ENCODE measurements at places on chromosomes 13 and 19. TPM values are rescaled to one million over a fixed set of nuclear protein-coding genes. Genes with fewer than 3 reads are reported as not detected.

Gene ZNF829
- total RNA-seq: 4.0 TPM

Gene CYP2F1
- total RNA-seq: not detected

Gene PRKACA
- 62.4 TPM for total RNA-seq

Gene ICAM1
- total RNA-seq: 38.4 TPM

Gene DPF1
- not detected for total RNA-seq

Gene TINCR
- not detected for total RNA-seq

Gene LCP1
- 5.4 TPM for total RNA-seq

Gene GPR42
- total RNA-seq: not detected

Gene ILF3
- 79.4 TPM for total RNA-seq

Gene KIR3DL2
- total RNA-seq: not detected

Gene CEACAM7
- total RNA-seq: not detected

DNA sequence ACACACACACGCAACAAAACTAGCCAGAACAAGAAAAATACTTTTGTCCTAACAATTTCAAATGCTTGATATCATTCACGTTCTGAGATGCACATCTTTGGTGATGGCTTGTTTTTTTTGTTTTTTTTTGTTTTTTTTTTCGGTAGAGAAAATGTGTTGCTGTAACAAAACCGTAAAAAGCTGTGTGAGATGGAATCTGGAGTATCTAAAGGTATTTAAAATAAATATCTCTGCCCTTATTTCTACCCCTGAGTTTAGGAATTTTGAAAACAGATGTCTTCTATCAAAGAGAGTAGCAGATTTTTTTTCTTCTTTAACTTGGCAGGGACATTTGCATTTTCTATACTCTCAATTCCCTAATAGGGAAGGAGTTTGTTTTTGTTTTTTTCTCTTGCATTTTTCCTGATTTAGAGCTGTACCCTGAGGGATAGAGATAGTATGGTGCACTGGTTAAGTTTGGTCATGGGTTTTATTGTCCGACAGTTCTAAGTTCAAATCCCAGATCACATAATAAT, 446.6 kb downstream of the KLF5 start:
- DNase-seq: no peak

GRCh38 chr19:17946965-17947784, 14.4 kb downstream of the CCDC124 start:
- no peak for DNase-seq

DNA sequence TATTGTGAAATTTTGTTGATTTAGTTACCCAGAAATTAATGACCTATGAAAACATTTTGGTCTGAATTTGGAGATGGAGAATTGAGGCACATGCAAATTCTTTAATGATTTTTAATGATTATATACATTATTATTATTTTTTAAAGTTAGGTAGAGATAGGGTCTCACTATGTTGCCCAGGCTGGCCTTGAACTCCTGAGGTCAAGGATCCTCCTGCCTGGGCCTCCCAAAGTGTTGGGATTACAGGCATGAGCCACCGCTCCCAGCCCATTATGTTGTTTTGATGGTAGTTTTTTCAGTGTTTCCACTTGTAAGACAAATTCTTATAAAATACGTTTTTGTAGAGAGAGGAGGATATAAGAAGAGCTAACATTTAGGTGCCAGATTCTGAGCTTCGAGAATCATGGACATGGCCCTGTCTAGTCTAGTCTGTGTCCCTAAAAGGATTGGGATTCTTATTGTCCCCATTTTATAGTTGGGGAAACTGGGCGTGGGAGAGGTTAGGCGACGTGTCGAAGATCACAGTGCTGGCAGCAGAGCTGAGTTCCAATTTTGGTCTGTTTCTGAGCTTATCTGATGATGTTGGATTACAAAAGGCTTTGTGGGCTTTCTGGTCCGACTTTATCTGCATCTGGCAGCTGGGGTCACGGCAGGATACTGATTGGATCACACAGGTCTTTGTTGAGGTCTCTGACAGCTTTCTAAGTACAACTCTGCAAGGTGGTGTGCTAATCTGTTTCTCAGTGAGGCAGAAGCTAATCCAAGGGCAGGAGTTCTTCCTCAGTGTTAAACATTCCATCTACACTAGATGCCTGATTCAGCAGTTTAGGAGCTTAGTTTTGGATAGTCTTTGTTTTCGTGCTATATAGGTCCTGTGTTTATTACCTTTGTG, 7.5 kb upstream of the WDR88 start:
- DNase-seq: no peak

GRCh38 chr13:110509478-110509926, 52.0 kb downstream of the RAB20 start:
- no peak for DNase-seq

GRCh38 chr19:53193535-53194222, 521 bp upstream of the ZNF665 start:
- no peak for DNase-seq

- peak; percentile 27 for DNase-seq
These were observed 193.6 kb downstream of the RAP2A start for GRCh38 chr13:97627566-97627965.

DNA sequence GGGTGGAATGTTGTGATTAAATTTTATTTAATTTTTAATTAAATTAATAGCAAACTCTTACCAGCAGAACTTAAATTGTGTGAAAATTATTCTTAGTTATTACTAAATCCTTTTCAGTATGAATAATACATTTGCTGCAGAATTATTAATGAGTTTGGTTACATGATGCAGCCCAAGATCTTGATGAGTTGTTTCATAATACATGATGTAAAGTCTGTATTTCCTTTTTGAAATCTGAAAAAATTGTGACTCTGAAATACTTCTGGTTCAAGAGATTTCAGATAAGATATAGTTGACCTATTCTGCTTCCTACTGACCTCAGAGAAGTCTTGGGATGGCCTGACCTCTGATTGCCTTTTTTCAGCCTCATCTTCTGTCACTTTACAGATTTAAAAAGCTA, 11.1 kb downstream of the SAE1 start:
- DNase-seq: no peak

- DNase-seq: peak; percentile 9
These were observed 19.0 kb downstream of the OLFM2 start for GRCh38 chr19:9917321-9917720.

DNA sequence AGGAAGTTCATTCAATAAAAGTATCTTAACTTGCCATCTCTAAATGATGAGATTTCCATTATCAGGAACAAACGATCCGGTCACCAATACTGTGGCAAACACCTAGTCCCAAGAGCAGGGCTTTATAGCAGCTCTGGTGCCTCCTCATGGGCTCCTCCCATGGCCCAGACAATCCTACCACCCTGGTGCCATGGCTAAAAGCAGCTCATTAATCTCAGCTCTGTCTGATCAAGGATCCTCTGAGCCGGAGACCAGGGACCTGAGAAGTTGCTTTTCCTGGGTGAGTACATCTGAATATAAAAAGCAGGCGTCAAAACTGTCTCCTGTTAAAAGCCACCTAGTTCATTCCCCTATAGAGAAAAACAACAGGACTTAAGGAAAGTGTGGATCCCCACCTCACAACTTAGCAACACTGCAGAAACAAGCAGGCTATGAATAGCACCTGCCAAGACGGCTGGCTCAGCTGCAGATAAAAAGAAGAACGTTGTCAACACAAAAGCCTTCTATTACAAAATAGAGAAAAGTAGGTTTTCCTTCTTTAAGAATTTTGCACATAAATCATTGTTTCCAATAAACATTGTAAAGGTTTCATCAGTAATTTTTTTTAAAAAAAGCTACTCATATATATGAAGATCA, 30.3 kb downstream of the TSHZ3 start:
- DNase-seq: no peak

DNA sequence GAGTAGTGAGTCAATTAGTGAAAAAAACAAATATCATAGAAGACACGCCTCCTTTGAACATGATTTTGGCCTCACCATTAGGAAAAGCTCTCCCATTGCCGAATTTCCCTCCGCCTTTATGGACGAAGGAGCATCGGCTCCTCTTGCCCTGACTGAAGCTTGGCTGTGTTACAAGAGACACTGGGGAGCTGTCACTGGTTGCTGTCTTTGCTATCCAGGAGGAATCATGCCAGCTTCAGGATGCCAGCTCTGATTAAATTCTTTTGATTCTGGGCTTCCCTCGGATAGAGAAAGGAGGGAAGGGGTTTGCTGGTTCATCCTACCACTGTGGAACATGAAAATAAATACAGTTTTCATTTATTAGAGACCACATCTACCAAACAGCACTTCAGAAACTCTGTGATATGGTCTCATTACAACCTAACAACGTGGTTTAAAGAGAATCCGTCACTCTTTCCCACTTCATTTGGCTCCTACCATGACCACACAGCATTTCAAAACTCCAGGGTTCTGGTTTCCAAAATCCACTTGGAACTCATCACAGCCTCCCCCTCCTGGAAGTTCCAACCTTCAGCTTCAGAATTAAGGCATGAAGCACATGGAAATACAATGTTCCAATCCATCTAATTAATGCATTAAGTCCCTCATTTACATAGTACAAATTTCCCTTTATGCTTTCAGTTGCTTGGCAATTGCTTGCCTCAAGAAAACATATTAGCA, 446.0 kb downstream of the EFNB2 start:
- DNase-seq: no peak

DNA sequence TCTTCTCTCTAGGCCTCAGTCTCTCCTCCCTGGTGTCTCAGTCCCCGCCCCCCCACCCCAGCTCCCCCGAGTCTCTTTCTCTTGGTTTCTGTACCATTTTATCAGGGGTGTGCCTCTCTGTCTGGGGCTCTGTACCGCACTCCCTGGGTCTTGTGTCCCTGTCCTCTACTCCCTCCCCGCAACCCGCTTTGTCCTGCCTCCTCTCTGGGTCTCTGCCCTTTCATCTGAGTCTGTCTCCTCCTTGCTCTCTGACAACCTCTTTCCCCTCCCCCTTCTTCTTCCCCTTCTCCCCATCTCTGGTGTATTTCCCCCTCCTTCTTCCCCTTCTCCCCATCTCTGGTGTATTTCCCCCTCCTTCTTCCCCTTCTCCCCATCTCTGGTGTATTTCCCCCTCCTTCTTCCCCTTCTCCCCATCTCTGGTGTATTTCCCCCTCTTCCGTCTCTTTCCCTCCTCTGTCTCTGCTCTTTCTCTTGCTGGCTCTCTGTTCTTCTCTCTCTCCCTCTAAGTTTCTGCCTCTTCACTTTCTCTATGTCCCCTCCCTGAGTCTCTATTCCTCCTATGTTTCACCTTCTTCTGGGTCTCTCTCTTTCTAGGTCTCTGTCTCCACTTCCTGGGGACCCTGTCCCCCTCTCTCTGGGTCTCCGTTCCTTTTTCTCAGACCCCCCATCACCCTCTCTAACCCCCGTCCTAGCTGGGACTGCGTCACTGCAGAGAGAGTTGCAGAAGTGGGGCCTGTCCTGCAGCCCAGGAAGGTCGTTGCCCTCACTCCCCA, 2.2 kb upstream of the KCNC3 start:
- DNase-seq: no peak

- no peak for DNase-seq
These were observed 925.9 kb upstream of the SLITRK6 start for GRCh38 chr13:86725105-86725504.

DNA sequence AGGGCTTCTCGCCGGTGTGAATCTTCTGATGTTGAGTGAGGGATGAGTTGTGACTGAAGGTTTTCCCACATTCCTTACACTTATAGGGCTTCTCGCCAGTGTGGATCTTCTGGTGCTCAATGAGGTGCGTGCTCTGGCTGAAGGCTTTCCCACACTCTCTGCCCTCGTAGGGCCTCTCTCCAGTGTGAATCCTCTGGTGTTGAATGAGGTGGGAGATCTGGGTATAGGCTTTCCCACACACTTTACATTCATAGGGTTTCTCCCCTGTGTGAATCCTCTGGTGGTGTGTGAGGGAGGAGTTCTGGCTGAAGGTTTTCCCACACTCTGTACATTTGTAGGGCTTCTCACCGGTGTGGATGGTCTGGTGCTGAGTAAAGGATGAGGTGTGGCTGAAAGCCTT, 33.2 kb downstream of the ZNF473 start:
- DNase-seq: no peak

DNA sequence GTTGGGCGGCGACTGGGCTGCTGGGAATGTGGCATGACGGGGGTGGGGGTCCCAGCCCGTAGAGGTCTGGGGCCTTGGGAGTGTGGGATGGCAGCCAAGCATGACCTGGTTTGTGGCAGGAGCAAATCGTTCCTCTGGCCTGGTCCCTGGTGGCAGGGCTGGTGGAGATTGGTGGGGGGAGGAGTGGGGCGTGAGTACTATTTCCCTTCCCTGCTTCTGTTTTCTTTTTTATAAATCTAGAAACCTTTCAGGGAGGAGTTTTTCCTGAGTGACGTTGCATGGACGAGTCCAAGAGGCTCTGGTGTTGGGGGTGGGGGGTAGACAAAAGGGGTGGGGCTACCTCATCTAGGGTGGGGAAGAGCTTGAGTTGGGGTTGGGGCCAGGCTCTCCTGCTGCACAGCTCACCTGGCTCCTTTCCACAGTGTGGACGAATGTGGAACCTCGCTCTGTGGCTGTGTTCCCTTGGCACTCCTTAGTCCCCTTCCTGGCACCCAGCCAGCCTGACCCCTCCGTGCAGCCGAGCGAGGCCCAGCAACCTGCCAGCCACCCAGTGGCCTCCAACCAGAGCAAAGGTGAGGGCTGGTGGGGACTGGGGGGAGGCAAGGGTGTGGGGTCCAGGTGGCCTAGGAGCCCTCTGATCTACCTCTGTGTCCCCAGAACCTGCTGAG, 15.4 kb upstream of the PRR19 start:
- peak; percentile 40 for DNase-seq

DNA sequence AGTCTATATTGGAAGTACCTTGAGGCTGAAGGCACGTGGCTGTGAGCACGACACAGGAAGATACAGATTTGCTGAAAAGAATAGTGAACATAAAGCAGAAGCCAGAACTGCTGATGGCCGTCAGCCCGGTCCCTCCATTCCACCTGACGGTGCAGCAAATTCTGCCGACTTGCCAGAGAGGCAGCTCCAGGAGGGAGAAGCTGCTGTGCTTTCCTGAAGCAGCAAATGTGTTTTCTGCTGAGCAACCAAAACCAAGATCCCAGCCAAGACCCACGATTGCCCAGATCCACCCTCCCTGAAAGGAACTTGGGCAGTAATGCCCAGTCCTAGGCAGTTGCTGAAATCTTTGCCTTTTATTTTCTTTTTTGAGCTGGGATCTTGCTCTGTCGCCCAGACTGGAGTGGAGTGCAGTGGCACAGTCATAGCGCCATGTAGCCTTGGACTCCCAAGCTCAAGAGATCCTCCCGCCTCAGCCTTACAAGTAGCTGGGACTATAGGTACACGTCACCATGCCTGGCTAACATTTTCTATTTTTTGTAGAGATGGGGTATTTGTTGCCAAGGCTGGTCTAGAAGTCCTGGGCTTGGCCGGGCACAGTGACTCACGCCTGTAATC, 7.0 kb upstream of the RCN3 start:
- DNase-seq: no peak

- peak; percentile 99 for DNase-seq
These were observed 65.0 kb upstream of the GTF2F2 start for GRCh38 chr13:45055198-45055901.

GRCh38 chr13:76799696-76800095, 86.5 kb downstream of the KCTD12 start:
- peak; percentile 94 for DNase-seq

- peak; percentile 39 for DNase-seq
These were observed 20.7 kb downstream of the KLK5 start for GRCh38 chr19:50932018-50932689.

Data from renal cortical epithelial cell (primary cell).